ENCODE measurements at places on chromosomes 6 and 20.
A peak's percentile ranks its signal among the peaks of the same experiment; 100 is the strongest.

DNA sequence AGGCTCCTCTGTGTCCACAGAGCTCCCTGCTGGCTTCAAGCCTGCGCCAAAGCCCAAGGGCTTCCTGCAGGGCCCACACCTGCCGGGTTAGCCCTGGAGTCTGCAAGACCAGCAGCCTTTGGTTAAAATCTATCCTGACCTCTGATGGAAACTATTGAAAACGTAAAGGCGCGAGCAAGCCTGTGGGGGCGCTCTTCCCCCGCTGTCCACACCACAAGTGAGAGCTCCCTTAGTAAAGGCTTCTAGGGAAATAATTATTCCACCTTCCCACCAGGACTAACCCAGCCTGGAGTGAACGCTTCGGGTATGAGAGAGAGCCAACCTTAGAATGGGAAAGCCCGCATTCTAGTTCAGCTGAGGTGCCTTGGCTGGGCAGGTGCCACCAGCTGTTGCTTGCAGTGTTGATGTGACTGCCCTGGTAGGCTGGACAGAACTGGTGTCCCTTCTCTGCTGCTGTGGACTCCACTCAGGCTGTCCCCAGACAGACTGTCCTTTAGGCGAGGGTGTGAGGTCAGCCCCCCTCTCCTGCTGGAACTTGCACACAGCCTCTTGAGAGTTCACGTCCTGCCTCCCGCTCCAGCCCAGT lies 68.7 kb downstream of the SYTL3 start:
- peak; percentile 39 for DNase-seq

DNA sequence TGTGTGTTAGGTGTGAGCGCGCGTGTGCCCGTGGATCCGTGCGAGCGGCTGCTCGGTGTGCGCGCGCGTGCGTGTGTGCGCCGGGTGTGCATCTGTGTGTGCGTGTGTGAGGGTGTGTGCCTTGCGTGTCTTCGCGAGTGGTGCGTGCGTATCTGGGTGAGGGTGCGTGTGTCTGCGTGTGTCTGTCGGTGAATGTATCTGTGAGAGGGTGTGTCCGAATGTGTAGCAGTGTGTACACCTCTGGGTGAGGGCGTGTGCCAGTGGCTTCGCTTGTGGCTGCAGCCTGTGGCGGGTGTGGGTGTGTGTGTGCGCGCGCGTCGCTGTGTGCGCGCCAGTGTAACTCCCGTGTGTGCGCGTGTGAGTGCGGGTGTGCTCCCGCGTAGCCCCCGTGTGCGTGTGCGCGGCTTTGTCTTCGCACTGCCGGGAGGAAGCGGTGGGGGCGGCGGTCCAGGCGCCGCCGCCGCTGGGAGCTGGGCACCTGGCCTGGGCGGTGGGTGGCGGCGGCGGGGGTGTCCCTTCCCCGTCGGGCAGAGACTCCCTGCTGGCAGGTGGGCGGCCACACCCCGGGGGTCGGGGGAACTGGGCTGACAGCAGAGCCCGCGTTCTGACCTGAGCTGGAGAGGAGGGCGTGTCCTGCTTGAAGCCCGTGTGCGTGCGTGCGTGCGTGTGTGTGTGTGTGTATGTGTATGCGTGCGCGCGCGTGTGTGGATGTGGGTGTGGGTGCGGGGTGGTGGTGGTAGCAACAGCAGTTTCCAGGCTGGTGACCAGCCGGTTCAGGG lies 61.3 kb upstream of the EPB41L1 start:
- DNase-seq: no peak

- DNase-seq: no peak
These were observed 107.0 kb upstream of the DST start for GRCh38 chr6:56749632-56750151.

GRCh38 chr6:56062836-56063235 lies 184.5 kb downstream of the COL21A1 start:
- DNase-seq: no peak

- DNase-seq: no peak
These were observed 58.4 kb downstream of the HIVEP2 start for GRCh38 chr6:142886431-142887170.

DNA sequence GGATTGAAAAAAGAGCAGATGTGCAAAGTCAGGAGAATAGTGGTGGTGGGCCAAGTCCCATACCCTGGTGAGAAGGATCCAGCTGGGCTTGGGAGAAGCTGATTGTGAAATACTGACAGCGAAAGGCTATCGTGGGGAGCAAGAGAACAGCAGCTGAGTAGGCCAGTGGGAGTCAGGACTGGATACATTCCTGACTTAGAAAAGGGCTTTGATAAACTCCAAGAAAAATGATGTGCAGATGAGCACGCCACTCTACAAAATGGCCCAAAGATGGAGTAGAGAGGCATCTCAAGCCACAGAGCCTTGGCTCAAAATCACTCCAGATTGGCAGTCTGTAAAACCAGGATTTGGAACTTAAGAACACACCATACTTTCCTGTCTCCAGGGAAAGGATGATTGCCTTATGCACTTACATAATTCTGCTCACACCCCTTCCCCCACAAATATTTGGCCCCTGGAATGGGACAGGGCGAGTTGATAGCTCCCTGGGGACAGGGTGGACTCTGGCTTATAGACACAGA lies 578.7 kb downstream of the MAFB start:
- no peak for DNase-seq

DNA sequence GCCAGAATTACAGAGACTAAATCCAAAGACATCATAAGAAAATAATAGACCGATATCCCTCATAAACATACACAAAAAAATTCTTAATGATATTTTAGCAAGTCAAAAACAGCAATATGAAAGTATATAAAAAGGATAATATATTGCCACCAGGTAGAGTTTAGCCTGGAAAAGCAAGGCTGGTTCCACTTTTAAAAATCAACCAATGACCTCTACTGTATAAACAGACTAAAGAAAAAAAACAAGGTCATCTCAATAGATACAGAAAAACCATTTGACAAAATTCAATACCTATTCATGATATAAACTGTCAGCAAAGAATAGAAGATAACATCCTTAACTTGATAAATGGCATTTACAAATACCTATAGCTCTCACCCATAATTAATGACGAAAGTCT lies 9.7 kb downstream of the SERINC1 start:
- DNase-seq: no peak

- no peak for DNase-seq
These were observed 90.7 kb upstream of the ARID1B start for GRCh38 chr6:156686301-156686994.

GRCh38 chr6:160030103-160030502 lies 61.2 kb downstream of the IGF2R start:
- peak; percentile 84 for DNase-seq

DNA sequence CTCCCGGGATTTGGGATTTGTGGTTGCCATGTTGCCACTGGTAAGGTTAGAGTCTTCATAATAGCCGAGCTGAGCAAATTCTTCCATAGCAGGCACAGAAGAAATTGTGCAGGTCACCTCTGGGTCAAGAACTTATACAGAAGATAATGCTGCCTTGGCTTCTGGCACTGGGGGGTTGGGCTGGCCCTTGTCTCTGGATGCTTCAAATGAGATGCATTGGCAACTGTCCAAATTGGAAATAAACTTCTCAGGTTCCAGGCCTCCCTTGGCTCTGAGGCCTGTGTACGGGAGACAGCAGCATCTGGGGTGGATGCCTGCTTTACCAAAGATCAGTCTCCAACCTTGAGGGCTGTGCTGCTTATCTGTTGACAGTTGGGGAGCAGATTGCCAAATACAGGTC lies 26.2 kb downstream of the MYO6 start:
- no peak for DNase-seq

DNA sequence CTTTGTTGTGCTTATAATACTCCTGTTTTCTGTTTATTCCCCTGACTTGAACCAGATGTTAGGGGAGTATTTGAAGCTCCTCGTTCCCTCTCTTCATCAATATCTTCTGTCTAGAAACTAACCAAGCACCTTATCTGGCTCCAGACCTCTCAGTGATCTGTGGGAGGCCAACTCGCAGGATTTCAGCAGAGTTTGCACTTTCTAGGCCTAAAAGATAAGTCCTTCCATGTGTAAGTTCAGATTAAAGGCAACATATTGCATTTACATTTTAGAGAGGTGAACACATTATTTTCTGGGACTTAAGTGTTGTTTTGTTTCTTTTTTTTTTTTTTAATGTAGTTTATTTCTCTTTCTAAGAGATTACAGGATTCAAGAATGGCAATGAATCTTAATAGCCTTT lies 139.4 kb upstream of the AKAP12 start:
- no peak for DNase-seq

- no peak for DNase-seq
These were observed 335.5 kb upstream of the NOX3 start for GRCh38 chr6:155791186-155791585.

DNA sequence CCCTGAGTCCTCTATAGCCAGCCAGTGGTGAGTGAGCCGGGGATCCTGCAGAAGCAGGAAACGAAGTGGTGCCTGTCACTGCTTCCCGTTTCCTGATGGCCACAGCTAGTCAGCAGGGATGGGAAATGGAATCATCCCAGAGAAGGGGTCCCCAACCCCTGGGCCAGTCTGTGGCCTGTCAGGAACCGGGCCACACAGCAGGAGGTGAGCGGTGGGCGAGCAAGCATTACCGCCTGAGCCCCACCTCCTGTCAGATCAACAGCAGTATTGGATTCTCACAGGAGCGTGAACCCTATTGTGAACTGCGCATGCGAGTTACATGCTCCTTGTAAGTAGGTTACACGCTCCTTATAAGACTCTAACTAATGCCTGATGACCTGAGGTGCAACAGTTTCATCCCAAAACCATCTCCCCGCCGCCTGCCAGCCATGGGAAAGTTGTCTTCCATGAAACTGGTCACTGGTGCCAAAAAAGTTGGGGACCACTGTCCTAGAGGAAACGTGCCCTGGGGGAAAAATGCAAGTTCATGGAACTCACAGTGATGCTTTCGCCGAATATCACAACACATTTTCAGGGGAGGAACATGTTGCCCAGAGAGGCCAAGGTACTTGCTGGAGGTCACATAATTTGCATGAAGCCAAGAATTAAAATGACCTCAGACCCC lies 113.8 kb downstream of the JPH2 start:
- DNase-seq: peak; percentile 39

GRCh38 chr6:78910591-78911171 lies 43.3 kb downstream of the IRAK1BP1 start:
- no peak for DNase-seq

- DNase-seq: no peak
These were observed 492 bp upstream of the TBC1D7 start for GRCh38 chr6:13328875-13329183.

GRCh38 chr6:71544028-71544427 lies 255.4 kb downstream of the OGFRL1 start:
- DNase-seq: no peak

DNA sequence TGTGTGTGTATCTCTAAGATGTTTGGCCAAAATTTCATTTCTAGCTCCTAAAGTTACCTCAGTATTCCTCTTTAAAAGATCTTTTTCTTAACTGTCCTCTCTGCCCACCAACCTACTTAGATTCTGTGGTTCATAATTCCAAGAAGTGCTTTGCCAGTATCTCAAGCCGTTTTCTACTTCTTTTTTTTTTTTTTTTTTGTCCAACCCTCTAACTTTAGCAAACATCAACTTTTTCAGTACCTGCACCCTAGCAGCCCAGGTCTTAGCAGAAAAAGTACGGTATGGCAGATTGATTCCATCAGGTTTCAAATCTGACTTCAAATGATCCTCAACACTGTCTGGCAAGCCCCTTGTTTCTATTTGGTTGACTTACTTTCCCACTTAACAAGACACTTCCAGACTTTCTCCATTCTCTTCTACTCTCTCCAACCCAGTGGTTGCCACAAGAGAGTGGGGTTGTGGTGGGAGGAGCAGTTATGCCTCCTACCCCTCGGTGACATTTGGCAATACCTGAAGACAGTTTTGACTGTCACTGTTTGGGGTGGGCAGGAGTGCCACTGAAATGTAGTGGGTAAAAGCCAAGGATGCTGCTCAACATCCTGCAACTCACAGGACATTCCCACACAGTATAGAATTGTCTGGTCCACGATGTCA lies 10.8 kb upstream of the MAN1A1 start:
- DNase-seq: no peak

GRCh38 chr6:50709366-50709734 lies 4.0 kb upstream of the TFAP2D start:
- DNase-seq: no peak

GRCh38 chr6:71080133-71080532 lies 123.3 kb upstream of the B3GAT2 start:
- no peak for DNase-seq

DNA sequence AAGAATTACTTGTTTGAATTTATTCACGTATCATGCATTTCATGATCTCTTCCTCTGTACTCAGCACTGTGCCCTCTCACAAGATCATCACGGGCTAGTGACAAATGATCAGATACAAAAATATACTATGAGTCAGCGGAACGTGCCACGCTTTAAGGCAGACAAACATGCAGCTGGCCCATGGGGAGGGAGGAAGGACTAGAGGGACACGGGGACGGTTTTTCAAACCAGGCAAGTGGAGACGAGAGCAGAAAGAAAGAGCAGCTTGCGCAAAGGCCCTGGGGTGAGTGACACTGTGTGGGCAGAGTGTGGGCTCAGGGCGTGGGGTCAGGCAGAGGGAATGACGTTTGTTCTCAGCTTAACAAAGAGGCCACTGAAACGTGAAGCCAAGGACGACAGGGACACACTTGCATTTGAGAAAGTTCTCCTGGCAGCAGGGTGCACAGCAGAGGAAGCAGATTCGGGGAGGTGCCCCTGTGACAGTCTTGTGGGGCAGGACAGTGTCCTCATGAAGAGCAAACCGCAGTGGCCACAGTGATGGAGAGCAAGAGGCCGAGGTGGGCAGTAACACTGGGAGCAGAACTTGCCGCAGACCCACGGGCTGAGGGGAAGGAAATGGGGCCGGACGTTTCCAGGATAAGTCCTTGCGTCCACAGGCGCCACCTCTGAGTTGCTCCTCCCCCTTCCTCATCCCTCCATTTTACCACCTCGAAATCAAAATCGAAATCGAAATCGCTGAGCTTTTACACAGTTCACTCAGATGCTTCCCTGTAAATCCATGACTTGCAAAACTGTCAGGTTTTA lies 6.9 kb upstream of the RPS6KA2 start:
- DNase-seq: no peak

- DNase-seq: no peak
These were observed 83.5 kb upstream of the CCN6 start for GRCh38 chr6:111970426-111970825.

- no peak for DNase-seq
These were observed 37.5 kb upstream of the BEND3 start for GRCh38 chr6:107152638-107153430.

GRCh38 chr6:49698478-49698877 lies 14.9 kb downstream of the CRISP2 start:
- no peak for DNase-seq

DNA sequence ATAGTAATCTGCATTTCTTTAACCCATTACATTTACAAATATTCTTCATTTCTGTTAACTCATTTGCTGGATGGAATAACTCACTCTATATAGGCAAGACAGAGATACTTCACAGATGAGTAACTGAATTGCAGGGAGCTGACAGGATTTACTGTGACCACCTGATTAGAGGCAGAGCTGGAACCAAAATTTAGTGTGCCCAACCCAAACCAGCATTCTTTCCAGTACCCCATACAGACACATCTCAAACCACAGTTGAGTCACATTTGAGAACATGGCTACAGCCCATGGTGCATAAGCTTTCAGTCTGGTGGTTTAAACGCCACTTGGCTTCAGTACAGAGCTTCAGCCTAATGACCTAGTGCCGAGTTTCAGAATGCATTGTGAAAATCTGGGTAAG lies 138.4 kb upstream of the TENT5A start:
- no peak for DNase-seq

GRCh38 chr20:11917663-11918062 lies at the start of gene BTBD3:
Gene BTBD3 (plus strand): TSS chr20:11917893. CDS start chr20:11918276, 383 bp downstream.
- no peak for DNase-seq
